ENCODE measurements at places on chromosomes 7 and 10. TPM values are rescaled to one million over a fixed set of nuclear protein-coding genes. Genes with fewer than 3 reads are reported as not detected.

GRCh38 chr7:91156316-91157185 lies 107.7 kb upstream of the FZD1 start:
- DNase-seq = no peak

The LBX1 gene
- polyA plus RNA-seq = 0.49 TPM

DNA sequence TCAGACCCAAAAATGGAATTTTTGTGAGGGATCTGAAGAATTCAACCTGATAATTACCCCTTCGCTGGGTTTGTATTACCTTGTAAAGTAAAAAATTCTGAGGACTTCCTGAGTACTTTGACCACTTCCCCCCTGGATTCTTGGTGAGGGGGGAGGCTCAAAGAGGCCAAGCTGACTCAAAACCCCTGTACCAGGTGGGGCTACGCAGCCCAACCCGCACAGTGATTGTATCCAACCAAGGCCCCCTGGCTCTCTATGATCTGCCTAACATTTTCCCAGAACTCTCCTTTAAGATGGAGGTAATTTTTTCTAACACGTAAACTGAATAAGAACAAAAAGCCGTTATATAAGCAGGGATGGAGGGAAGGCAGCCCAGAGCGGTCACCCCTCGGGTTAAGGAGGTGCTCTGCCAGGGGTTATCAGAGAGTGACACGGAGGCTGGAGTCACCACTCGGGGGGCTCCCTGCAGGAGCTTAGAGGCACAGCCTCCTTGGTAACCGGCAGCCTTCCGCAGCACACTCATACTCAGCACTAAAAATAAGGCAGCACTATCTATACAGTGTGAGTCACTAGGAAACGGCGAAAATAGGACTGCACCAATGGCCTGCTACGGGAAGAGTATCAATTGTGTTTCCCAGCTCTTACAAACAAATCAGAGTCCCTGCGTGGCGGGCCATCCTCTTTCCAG lies 255.4 kb downstream of the ELMO1 start:
- no peak for DNase-seq

- no peak for DNase-seq
Observed at GRCh38 chr7:110347081-110347480, 743.8 kb upstream of the LRRN3 start.

- DNase-seq = no peak
Observed at GRCh38 chr10:3986493-3987142, 201.6 kb upstream of the KLF6 start.

- DNase-seq = peak; percentile 31
Observed at GRCh38 chr7:103343758-103344452, 662 bp downstream of the DNAJC2 start.

The NEURL1 gene
- 1.3 TPM for polyA plus RNA-seq

GRCh38 chr10:117441812-117442443 lies 66.7 kb upstream of the PDZD8 start:
- DNase-seq = no peak

GRCh38 chr10:72065439-72066025 lies 22.8 kb downstream of the SPOCK2 start:
- DNase-seq = no peak
